ENCODE measurements at places on chromosomes 7 and 10.

GRCh38 chr7:111486472-111487142, 75.7 kb downstream of the IMMP2L start:
- DNase-seq, result no peak

GRCh38 chr7:151754142-151754590, 122.7 kb downstream of the PRKAG2 start:
- no peak for DNase-seq

- no peak for DNase-seq
These were observed 1.8 kb downstream of the ADRA2A start for GRCh38 chr10:111078505-111079185.

DNA sequence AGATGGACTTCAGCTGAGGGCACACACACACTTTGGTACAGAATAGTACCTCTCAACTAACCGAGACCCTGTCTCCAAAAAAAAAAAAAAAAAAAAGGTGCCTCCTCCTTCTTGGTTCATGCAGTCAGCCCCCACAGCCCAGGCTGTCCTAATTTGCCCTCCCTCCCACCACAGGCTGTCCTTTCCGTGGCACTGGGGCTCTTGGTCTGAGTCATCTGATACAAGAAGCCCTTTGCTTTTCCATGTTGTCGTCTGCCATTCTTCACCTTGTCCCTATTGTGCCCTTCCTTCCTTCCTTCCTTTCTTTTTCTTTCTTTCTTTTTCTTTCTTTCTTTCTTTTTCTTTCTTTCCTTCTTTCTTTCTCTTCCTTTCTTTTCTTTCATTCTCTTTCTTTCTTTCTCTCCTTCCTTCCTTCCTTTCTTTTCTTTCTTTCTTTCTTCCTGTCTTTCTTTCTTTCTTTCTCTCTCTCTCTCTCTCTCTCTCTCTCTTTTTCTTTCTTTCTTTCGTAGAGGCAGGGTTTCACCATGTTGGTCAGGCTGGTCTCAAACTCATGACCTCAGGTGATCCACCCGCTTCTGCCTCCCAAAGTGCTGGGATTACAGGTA, 96.0 kb upstream of the IKZF1 start:
- DNase-seq, result no peak

GRCh38 chr7:18162657-18163056, 135.0 kb upstream of the PRPS1L1 start:
- no peak for DNase-seq

GRCh38 chr10:119786117-119786769, 60.4 kb downstream of the INPP5F start:
- no peak for DNase-seq

GRCh38 chr10:3882855-3883254, 97.8 kb upstream of the KLF6 start:
- DNase-seq, result no peak

DNA sequence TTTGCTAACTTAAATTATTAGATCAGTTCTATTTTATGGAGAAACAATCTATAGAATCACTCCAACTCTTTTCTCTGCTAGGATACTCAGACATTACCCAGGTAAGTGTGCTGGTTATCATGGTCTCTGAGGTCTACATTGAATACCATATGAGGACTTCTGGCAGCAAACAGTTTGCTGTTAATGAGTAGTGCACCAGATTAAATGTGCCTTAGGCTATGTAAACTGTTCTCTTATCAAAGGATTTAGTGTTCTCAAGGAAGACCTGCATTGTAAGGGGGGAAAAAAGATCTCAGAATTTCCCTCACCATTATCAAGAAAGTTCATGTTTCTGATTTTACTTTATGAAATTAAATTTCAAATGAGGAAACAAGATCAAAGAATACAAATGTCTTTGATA, 107.5 kb downstream of the ITGB8 start:
- no peak for DNase-seq

GRCh38 chr10:100554902-100555301, 19.2 kb downstream of the HIF1AN start:
- no peak for DNase-seq

- no peak for DNase-seq
These were observed 314.6 kb upstream of the POM121L12 start for GRCh38 chr7:52720856-52721255.

Measured in activated T-cell treated with anti-CD3 and anti-CD28 coated beads, Interleukin-2, amount 50 U/mL, for 4 hours (primary cell).